KBM-7 (cell line): ENCODE measurements at places on chromosomes 7 and 10.

GRCh38 chr7:30352169-30352568 lies 67.8 kb downstream of the ZNRF2 start:
- DNase-seq, result no peak

- no peak for DNase-seq
Observed at GRCh38 chr7:155643804-155644177, 670 bp upstream of the RBM33 start.

GRCh38 chr7:3835109-3835508 lies 534.1 kb downstream of the SDK1 start:
- no peak for DNase-seq

DNA sequence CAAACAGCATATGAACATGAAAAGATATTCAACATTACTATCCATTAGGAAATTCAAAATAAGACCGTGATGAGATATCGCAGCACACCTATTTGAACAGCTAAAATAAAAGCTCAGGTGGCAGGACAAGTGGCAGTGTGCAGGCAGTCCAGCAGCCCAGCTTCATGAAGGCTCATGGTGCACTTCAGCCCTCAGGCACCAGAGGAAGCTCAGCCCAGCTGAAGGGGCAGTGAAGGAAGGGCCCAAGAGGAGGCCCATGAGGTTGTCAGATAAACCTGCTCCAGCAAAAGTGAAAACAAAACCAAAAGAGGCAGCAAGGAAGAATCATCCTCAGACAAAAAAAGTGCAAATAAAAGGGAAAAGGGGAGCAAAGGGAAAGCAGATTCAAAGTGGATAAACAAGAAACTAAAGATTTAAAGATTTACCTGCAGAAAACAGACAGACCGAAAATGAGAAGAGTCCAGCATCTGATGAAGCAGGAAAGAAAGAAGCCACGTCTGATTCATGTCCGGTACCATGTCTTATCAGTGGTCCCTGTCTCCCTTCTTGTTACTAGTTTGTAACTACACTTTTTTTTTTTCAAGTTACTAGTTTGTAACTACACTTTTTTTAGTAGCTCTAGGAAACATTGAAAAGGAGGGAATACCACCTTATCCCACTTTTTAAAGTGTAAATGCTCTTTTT lies 15.0 kb upstream of the FAM24B start:
- no peak for DNase-seq

DNA sequence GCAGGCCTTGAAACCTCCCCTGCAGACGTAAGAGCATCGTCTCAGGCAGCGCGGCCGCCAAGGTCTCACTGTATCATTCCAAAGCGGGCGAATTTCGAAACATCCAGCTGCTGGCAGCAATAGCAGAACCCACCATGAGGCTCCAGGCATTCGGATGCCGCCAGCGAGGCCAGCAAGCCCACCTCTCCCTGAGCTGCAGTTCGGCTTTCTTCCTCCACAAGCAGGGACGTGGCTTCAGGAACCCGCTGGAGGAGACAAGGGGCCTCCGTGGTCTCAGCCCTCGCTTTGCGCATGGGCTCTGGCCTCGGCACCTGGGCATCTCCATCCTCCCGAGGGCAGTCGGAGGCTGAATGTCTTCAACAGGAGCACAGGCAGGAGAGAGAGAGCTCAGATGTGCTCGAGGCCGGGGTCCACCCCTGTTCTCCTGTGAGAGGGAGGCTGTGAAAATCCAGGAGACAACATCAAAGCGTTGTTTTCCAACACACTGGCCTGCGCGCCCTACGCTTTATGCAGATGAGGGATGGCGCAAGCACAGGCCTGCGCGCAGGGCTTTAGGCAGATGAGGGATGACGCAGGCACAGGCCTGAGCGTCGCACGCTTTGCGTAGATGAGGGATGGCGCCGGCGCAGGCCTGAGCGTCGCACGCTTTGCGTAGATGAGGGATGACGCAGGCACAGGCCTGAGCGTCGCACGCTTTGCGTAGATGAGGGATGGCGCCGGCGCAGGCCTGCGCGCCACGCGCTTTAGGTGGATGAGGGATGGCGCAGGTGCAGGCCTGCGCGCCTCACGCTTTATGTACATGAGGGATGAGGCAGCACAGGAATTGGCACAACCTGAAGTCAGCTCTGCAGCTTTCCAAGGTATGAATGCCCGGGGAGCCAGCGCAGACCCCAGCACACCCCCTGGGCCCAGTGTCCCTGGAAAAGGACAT lies 103.2 kb downstream of the WDR37 start:
- DNase-seq, result no peak

GRCh38 chr10:127962205-127962604 lies 55.3 kb downstream of the PTPRE start:
- DNase-seq, result no peak

- no peak for DNase-seq
Observed at GRCh38 chr10:86724445-86724844, 32.0 kb upstream of the BMPR1A start.

- DNase-seq, result peak; percentile 12
Observed at GRCh38 chr7:106604303-106604924, 56.5 kb downstream of the CCDC71L start.

DNA sequence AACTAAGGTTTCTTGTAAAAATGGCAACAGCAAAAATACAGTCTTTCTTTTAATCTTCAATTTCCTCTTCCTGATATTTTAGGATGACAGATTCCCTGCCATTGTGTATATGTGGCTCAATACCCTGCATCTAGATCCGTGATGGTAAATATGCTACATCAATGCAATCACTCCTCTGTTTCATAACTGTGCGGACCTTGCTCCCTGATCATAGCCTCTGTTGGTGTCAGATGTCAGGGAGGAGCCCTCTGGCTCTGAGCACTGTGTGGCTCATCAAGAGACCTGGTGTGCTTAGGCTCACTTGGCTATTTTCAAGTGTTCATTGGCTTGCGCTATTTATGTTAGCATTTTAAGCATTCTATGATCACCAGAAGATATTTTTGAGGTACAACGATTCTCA lies 33.0 kb upstream of the AGR3 start:
- no peak for DNase-seq

DNA sequence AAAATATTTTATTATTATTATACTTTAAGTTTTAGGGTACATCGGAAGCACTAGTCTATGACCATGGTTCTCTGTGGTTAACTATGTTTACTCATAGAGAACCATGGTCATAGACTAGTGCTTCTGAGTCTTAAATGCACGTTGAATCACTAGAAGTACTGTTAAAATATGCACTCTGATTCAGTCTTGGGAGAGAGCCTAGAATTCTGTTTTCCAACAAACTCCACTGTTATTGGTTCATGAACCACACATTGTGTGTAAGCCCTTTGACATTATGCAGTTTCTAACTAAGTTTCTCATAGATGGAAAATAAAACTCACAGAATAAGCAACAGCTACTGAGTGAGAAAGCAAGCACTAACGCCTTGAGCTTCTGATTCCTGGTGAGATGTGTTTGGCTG lies 1120.6 kb downstream of the SORCS1 start:
- no peak for DNase-seq

DNA sequence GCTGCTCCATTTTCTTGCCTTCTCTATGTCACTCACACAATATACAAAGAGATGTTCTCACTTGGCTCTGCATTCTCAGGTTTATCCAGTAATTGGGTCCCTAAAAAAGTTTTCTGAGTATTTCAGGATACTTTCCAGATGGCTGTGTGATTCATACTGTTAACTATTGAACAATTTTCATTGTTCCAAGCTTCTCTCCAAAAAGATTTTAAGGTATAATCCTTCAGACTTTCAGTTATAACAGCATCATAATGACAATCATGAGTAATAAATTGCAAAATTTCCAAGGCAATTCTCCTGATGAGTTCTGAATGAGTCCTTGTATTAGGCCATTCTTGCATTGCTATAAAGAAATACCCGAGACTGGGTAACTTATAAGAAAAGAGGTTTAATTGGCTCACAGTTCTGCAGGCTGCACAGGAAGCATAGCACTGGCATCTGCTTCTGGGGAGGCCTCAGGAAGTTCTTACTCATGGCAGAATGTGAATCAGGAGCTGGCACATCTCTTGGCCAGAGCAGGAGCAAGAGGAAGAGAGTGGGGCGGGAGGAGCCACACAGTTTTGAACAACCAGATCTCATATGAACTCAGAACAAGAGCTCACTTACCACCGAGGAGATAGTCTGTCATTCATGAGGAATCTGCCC lies 148.1 kb downstream of the SLC16A9 start:
- no peak for DNase-seq

- DNase-seq, result no peak
Observed at GRCh38 chr10:59106441-59106840, 70.0 kb upstream of the PHYHIPL start.

DNA sequence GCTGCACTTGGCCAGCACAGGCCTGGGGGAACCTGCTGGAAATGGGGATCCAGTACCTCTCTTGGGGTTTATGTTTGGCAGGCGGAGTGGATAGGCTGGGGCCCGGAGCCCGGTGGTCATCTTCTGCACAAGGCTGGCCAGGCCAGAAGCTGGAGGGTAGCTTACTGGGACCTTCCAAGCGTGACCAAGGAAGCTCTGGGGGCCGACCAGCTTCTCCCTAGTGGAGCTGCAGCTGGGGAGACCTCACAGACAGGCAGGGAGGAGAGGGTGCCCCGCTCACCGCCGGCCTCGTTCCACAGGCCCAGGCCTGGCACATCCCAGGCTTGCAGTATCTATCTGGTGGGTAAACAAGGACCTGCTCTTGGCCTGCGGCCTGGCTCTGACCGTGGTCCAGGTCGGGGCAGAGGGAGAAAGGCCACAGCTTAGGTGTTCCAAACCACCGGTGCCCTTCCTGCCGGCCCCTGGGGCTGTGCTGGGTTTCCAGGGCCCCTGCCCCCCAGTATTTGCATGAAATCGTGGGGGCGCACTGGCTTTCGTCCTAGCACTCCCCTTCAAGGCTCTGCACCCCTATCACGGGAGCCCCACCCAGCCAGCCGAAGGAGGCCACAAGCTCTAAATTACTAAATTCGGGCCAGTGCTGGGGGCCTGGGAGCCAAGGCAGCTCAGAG lies 1.5 kb upstream of the ELFN1 start:
- DNase-seq, result no peak

GRCh38 chr10:97050956-97051496 lies 134.7 kb downstream of the SLIT1 start:
- DNase-seq, result no peak

- no peak for DNase-seq
Observed at GRCh38 chr10:75764974-75765788, 333.8 kb downstream of the LRMDA start.

DNA sequence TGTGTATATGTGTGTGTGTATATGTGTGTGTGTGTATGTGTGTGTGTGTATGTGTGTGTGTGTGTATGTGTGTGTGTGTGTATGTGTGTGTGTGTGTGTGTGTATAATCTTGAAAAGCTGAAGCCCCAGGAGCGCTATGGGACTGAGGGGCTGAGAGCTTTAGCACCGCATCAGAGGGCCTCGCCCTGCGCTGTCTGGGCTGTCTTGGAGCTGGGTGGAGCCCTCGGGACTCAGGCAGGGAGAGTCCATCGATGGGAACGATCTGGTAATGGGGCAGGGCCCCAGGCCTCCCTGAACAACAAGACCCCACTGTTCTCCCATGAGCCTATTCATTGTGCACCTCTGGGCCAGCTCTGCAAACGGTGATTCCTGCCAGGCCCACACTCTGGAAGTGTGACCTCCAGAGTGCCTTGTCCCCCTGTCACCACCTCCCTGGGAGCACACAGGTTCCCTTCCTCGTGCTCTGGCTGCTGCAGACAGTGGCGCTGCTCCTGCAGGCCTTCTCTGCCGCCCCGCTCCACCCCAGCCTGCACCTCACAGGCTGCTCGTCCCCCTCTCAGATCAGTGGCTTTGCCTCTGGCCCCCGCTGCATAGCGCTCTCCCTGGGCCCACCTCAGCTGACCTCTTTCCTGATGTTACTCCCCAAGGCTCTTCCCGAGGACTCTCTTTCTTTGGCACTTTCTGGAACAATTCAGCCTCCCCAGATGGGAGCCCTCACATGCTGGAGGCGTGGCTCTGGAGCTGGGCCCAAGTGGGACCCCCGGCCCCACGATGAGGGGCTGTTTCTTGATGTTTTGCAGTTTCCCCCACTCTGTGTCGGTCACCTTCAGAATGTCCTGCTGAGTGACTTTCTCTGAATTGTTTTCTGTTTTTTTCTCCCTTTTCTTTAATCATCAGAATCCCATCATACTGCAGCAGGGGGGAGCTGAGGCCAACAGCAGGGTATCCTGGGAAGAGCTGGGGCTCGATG lies 542.2 kb upstream of the FOXK1 start:
- DNase-seq, result no peak

GRCh38 chr7:76267107-76267893 lies 35.2 kb upstream of the HSPB1 start:
- DNase-seq, result no peak

DNA sequence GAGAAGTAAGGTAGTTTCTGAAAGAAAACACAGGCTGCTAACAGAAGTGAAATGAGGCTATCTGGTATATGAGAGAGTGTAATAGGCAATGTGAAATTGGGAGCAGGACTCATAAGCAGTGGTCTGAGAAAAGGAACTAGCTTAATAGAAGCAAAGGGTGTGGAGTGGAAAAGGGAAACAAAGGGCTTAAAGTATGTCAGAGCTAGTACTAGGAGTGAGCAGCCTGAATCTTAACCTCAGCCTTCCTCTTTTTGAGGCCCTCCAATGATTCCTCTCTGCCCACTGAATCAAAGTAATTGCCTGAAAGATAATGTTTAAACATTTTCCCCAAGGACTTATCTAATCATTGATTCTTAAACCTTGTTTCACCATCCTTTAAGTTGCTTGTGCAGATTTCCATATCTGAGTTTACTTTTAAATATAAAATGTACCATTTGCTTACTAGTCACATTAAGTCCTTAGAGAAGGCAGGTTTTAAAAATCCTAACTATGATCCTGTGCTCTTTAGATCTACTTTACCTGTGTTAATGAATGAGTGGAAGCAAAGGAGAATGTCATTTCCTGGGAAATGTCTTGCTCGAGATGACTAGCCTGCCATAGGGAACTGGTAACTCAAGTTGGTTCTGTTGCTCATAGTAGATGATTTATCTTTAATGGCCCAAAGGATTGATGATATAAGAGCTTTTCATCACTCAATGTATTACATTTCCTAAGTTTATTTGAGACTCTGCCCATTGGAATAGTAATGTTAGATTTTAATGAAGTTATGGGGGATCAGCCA lies 155.0 kb downstream of the SKAP2 start:
- DNase-seq, result peak; percentile 68

DNA sequence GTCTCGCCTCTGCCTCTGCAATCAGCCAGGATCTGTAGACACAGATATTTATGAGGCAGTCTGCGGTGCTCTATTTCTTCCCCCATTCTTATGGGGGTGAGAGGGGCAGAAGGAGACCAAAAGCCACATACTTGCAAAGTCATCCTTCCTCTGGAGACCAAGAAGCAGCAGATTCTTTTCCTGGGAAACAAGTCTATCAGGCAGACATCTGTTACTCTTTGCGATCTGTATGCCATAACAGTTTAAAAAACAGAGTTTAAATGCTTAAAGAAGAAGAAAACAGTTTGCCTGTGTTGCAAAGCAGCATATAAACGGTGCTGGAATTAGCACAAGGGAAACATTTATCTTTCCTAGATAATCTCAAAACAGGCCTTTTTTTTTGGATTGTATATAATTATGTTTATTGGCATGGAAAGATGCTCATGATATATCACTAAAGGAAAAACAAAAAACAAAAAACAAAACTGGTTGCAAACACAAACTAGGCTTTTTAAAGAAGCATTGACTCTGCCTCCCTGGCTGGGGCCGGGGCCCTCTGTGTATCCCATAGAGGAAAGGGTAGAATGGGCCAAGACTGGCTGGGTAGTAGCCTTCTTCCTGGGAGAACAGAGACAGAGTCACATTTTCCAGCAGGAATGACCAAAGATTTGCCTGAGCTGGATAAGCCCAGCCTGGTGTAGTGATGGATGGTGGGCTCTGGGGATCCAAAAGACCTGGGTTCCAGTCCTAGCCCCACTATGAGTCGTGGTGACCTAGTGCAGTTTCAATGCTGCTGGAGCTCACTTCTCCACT lies 50.4 kb downstream of the RGS10 start:
- no peak for DNase-seq

GRCh38 chr7:633381-634018 lies 93.0 kb upstream of the DNAAF5 start:
- DNase-seq, result no peak
